ENCODE measurements at places on chromosomes 1 and 21.
A peak's percentile ranks its signal among the peaks of the same experiment; 100 is the strongest.

GRCh38 chr1:245683676-245684075, 528.9 kb downstream of the KIF26B start:
- H3K36me3 ChIP-seq: peaks cover 4% of the 10 kb centered on the region
- no peak overlapping the region for H3K27ac ChIP-seq
- peaks cover 2% of the 10 kb centered on the region for H3K4me1 ChIP-seq
- no peak for DNase-seq
- no peak overlapping the region for H3K4me3 ChIP-seq

- H3K4me1 ChIP-seq: no peaks in the 10 kb centered on the region
- peaks cover 12% of the 10 kb centered on the region for H3K27me3 ChIP-seq
- H3K4me3 ChIP-seq: no peak overlapping the region
- DNase-seq: no peak
- H3K36me3 ChIP-seq: no peaks in the 10 kb centered on the region
- no peak overlapping the region for H3K27ac ChIP-seq
These were observed 44.5 kb upstream of the C1orf87 start for GRCh38 chr1:60118085-60118484.

DNA sequence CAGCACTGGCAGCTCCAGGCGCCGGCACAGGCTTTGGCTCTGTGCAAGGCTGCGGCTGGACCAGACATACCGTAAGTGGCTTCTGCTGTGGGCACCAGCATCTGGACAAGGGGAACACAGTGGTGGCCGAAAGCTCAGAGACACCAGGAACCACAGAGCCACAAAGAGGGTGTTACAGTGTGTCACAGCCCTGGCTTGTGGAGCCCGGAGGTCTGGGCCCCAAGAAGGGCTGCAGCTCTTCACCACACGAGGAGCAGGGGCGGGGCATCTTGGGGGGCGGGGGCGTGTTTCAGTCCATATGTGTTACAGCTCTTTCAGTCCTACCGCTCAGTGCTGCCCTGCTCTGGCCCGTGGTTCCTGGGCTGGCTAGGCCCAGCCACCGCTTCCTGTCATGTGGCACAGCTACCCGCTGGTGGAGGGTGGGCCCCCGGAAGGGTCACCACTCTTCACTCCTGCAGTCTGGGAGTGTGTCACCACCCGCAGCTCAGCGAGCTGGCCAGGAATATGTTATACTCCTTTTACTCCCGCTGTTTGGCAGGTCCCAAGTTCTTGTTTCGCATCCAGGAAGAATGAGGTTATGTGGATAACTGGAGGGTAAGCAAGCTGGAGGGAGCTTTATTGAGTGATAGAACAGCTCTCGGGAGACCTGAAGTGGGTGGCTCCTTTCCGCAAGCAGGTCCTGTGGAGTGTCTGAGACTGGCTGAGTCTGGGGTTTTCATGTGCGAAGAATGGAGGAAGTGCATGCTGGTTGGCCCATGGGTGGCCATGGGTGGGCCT, 3.3 kb upstream of the LSM10 start:
- peak overlapping the region; percentile 85 for H3K4me3 ChIP-seq
- no peaks in the 10 kb centered on the region for H3K27me3 ChIP-seq

DNA sequence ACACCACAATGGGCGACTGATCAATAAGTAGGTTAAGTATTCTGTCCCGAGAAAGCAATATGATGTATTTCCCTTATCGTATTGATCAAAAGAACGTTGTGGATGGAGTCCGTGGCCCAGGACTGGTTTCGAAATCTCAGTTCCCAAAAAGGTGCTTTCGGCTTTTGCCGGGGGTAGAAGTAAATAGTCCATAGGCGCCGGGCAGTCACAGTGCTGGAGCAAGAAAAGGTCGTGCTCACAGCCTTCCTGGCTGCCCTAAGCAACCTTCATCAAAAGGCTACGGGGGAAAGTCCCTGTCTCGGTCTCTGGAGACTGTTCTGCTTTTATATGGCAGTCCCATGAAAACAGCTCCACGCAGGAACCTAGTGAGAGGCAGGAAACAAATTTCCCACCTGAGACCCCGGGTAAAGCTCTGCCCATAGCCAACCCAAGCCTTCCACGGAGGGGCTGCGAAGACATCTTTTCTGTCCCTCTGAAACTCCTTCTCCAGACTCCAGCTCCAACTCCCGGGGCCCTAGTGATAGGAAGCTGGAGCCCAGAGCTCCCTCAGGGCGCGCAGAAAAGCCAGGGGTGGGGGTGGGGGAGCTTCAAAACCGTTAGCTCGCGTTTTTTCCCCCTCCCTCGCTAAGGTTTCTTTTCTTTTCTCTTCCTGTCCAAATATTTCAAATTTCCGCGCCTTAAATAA, 7.0 kb downstream of the CDKN2C start:
- peak; percentile 15 for DNase-seq
- H3K4me1 ChIP-seq: peaks cover 24% of the 10 kb centered on the region
- H3K4me3 ChIP-seq: peak overlapping the region; percentile 88
- H3K27me3 ChIP-seq: peaks cover 8% of the 10 kb centered on the region
- H3K36me3 ChIP-seq: peaks cover 2% of the 10 kb centered on the region
- H3K27ac ChIP-seq: peak overlapping the region; percentile 72

- H3K4me1 ChIP-seq: peaks cover 30% of the 10 kb centered on the region
- H3K27ac ChIP-seq: peak overlapping the region; percentile 29
- H3K27me3 ChIP-seq: peaks cover 15% of the 10 kb centered on the region
- H3K4me3 ChIP-seq: no peak overlapping the region
- peaks cover 10% of the 10 kb centered on the region for H3K36me3 ChIP-seq
These were observed 497 bp downstream of the FCRLB start for GRCh38 chr1:161721738-161722343.

All from T-helper 17 cell (primary cell).